ENCODE measurements at places on chromosomes 11 and 22.

- no peak for DNase-seq
These were observed 253.3 kb downstream of the BRD1 start for GRCh38 chr22:49574205-49574880.

DNA sequence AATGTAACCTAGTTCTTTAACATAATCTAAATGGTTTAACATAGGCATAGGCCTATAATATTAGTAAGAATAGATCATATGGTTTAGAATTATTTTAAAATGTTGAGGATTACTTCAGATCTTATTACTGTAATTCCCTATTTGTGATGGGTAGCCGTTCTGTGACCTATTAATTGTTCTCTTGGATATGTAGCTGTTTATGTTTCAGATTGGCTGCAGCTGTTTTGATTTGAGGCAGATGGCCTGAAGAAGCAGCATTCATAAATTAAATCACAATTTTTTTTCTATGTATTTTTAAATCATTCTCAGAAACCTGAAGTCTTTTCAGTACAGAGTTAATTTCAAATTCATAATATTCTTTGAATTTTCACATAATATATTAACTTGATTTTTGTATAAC is 104.5 kb downstream of the PDE3B start:
- DNase-seq, result peak; percentile 12

GRCh38 chr11:27718863-27719545 is 18.7 kb upstream of the BDNF start:
- no peak for DNase-seq

GRCh38 chr11:8715501-8715900 is 32.9 kb downstream of the RPL27A start:
- no peak for DNase-seq

DNA sequence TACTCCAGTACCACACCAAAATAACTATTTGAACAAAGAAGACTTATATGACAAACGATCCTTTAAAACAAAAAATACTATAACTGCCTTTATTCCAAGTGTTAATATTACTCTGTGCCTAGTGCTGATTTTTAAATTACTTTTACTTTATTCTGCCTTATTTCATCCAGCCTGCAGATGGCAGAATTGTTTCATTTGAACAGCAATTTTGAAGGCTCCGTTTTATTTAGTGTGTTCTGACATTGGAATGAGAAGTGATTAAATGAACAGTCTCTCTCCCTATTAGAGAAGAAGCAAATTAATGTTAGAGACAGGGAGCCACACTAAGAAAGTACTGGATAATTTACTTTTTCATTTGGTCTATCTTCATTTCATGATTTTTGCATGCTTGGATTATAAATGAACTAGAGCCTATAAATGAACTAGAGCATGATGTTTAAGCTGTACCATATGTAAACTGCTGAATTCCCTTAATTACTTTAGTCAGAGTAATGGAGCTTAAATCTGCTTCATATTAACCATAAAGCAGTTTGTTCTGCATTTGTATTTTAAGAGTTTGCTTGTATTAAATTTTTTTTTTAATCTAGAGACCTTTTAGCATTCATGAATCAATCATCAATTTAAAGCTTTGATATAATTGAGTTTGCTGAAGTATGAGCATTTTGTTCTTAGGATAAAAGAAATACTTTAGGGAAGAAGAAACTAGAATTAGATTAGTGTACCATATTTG is 9.8 kb downstream of the PDHX start:
- DNase-seq, result no peak

DNA sequence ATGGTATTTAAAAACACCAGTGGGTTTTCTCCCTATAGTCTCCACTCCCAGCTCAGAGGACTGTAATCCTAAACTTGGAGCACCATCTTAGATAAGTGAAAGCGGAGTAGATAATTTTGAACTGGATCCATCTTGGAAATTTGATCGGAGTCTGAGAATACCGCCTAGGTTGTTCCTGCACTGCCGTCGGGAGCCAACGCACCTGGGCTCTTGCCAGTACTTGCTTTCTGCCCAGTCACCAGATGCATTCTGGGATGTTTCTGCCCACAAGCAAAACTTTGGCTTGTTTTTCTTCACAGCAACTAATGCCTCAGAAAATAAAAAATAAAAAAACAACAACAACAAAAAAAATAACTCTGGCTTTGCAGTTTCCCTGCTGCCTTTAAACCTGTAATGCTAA is 113.0 kb upstream of the MTMR2 start:
- no peak for DNase-seq

DNA sequence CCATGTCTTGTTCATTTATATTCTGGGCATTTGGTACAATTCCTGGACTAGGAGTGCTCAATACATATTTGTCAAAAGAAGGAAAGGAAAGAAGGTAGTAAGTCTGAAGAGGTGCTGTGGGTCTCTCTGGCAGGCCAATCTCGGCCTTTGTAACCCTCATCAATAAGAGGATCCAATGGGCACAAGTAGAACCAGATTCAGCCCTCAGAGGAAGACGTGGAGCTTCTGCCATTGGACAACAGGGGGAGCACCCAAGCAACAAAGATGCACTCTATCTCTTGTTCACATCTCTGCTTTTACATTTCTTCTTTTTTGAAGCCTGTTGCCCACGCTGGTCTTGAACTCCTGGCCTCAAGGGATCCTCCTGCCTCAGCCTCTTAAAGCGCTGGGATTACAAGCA is 2.2 kb upstream of the VPS11 start:
- DNase-seq, result no peak

- no peak for DNase-seq
These were observed 6.0 kb downstream of the UCP2 start for GRCh38 chr11:73976451-73977151.

DNA sequence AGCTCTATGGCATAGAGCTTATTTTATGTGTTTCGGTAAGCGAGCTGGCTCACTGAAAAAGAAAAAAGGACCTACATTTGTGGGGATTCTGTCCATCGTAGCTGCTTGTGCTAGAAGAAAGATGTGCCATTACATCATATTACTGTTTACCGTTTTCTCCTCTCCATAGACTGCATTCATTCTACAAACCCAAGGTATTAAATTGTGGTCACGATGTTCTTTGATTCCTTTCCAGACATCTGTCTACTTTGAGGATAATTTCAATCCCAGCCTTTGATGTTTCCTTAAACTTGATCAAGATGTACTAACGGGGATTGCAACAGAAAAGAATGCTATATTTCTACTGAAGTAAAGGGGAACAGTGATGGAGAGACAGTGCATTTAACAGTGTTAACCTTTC is 5.5 kb upstream of the OR52N1 start:
- DNase-seq, result no peak

- DNase-seq, result no peak
These were observed 67.1 kb downstream of the KIAA1671 start for GRCh38 chr22:25019427-25020184.

- no peak for DNase-seq
These were observed 756.8 kb downstream of the NTM start for GRCh38 chr11:132126973-132127899.

DNA sequence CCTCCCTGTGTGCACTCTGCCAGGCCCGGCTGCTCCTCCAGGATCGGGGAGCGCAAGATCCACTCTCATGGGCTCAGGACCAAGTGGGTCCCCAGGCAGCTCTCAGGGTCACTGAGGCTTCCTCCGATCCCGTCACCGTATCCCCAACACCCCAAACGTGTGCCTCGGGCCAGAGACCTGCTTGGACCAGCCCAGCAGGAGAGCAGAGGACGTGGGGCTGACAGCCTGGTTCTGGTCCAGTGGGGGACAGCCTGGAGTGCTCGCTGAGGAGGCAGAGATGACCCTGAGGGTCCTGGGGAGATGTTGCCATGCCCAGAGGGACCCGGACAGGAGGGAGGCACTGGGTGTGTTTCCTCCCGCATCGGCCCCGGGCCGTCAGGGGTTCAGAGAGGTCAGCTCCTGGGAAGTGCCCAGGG is 1402.6 kb downstream of the BRD1 start:
- DNase-seq, result no peak

DNA sequence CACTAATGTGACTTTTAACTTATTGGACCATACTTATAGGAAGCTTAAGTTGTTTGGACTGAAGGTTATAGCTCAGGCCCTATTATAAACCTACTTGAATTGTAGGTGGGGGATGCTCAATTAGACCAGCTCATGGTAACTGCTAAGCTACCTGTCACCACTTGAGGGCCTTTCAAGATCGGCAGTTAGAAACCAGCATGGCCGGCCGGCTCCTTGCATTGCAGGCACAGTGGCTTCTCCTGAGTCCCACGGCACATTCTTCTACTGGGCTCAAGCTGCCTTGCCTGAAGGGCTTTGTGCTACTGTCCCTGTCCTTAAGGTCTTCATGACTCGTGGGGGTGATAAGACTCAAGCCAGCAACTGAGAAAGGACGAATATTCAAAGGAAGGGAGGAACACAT is 70.8 kb downstream of the TBC1D22A start:
- no peak for DNase-seq

- DNase-seq, result no peak
These were observed 20.4 kb downstream of the BIRC2 start for GRCh38 chr11:102367364-102367763.

- DNase-seq, result no peak
These were observed 8.3 kb upstream of the DLAT start for GRCh38 chr11:112016765-112017376.

GRCh38 chr11:18698341-18699268 is at the start of gene TMEM86A:
Gene TMEM86A (plus strand): TSS chr11:18698779. CDS start chr11:18698887, 108 bp downstream.
- DNase-seq, result peak; percentile 24

DNA sequence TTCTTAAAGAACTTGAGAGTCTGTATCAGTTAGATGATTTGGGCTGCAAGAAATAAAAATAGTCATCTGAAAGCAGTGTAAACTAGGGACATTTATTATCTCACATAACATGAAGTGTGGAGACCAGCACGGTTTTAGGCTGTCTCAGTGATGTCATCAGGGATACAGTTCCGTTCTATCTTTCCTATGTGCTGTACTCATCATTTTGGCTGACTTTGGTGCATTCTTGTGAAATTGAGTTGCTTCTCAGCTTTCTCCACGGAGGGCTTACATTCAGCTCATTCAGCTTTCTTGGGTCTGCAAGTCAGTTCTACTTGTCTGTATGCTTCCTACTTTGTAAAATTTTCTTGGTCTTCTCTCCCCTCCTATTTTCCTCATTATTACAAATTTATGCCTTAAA is 51.8 kb upstream of the LIN7C start:
- no peak for DNase-seq

DNA sequence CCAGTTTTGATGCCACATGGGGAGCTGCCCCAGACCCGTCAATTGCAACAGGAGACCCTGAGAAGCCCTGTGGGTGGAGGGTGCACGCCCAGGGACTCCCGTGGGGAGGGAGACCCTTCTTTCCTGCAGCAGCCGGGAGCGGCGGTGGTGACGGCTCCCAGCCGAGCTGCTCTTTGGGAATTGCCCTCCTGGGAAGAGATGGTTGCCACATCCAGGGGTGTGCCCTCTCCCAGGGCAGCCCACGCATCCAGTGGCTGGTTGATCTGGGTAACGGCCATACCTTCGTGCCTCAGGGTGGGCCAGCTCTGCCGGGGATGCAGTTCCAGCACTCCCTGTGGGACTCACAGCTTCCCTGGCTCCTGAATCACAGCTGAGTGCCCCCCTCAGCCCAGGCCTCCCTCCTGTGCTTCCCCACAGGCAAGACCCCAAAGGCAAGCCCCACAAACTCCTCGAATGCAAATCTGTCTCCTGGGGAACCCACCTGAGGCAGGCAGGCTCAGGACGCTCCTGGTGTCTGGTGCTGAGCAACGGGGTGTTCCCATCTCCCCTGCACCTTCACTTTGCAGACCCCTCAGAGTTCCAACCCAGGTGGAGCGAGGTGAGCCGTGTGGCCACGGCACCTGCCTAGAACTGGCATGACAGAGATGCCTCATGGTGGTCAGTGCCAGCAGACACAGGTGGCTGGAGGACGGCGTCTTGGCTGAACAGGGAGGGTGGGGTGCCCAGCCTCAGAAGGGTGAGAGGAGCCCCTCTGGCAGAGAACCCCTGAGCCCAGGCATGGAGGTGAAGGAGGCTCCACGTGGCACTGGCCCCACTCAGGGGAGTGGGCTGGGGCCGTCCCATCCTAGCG is 1027.4 kb downstream of the BRD1 start:
- DNase-seq, result no peak

- DNase-seq, result no peak
These were observed 38.5 kb downstream of the CDON start for GRCh38 chr11:126024123-126024522.

DNA sequence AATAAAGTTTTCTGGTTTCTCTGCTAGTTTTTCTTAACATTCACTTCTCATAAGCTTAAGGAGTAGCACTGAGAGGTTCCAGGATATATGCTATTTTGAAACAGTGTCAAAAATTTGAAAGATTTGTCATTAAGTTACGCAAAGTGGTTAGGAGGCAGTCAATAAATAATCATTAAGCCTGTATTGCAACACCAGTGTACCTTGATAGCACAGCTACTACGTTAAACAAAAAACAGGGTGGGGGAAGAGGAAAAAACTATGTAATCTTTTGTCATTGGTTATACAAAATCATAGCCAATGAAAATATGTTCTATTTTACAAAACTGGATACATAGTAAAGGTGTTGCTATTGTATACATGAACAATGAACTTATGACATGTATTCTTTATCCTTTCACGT is 30.4 kb upstream of the PITPNB start:
- DNase-seq, result no peak

- DNase-seq, result no peak
These were observed 11.8 kb downstream of the GTSE1 start for GRCh38 chr22:46308283-46308988.

GRCh38 chr22:37284805-37285355 is 2.6 kb downstream of the CYTH4 start:
- no peak for DNase-seq

GRCh38 chr11:96207459-96208449 is 135.2 kb downstream of the MAML2 start:
- no peak for DNase-seq

DNA sequence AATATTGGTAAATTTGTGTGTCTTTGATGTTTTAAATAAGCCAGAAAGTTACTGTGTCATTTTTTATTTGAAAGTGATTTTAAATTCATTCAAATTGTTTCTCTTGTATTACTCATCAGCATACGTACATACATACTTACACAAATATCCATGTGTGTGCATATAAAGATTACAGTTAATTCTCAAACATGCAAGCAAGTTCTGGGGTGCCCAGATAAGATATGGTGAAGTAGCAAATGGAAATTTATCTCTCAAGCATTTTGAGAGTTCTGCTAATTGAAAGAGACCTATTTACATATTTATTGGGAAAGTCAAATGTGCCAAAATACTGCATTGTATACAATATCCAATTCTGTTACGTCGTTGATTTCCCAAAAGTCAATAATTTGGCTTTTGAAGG is 1024.0 kb upstream of the CNTN5 start:
- no peak for DNase-seq

DNA sequence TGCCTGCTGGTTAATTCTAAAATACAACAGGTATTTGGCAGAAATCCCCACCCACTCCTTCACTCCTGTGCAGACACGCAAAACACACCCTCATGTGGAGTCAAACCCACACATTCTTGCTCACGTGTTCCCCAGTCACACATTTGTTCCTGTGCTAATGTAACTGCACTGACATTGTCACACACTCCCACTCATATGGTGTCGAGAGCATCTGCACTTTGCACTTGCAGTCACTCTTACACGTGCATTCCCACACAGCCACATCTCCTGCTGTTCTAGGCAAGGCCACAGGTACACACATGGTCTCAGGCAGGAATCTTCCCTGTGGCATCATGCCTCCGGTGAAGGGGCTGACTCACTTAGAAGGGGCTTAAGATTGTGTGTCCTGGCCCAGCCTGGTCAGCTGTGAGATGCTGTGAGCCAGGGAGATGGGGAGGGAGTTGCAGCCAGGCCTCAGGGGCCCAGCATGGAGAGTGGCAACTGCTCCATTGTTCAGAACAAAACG is 395.0 kb downstream of the TENM4 start:
- DNase-seq, result no peak
